Spinal cord (tissue), 10 donors: ENCODE measurements at places on chromosomes 16 and 17.

DNA sequence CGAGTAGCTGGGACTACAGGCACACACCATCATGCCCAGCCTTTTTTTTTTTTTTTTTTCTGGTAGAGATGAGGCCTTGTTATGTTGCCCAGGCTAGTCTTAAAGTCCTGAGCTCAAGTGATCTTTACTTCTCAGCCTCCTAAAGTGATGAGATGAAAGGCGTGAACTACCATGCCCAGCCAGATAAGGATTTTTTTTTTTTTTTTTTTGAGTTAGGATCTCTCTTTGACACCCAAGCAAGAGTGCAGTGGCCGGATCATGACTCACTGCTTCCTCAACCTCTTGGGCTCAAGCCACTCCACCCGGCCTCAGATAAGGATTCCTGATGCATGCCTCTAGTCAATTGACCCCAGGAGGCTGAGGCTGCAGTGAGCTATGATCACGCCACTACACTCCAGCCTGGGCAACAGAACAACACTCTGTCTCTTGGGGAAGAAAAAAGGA lies 11.2 kb upstream of the PLEKHG4 start:
- no peak for DNase-seq

GRCh38 chr17:38341035-38341721 lies 2.6 kb downstream of the GPR179 start:
- DNase-seq = peak; percentile 49

GRCh38 chr16:53291757-53292392 lies 142.4 kb upstream of the RBL2 start:
- DNase-seq = no peak

DNA sequence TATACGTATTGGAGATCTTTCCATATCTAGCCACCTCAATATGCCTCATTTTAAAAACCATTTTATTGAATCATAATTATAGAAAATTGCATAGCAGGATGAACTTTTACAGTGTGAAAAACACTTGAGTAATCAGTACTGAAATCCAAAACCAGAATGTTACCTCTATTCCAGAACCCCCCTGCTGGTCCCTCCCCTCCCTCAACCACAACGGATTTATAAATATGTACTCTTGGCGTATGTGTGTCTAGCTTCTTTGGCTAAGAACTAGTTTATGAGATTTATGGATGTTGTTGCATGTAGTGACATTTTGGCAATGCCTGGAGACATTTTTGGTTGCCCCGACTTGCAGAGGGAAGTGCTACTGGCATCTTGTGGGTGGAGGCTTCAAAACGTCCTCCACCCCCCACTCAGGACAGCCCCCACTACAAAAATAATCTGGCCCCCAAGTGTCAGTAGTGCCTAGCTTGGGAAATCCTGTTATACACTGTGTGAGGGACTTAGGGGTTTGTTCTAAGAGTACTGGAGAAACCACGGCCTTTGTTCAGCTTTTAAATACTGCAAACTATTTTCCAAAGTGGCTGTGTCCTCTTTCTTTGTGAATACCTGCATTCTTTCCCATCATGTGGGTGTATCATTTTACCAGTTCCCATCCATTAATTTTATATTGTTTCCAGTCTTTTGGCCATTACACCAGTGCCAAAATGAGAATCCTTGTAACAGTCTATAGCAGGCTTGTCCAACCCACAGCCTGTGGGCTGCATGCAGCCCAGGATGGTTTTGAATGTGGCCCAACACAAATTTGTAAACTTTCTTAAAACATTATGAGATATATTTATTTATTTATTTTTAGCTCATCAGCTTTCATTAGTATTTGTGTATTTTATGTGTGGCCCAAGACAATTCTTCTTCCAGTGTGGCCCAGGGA lies 23.7 kb downstream of the ITPRIPL2 start:
- no peak for DNase-seq

- no peak for DNase-seq
Observed at GRCh38 chr17:47797797-47798196, 23.8 kb downstream of the OSBPL7 start.

DNA sequence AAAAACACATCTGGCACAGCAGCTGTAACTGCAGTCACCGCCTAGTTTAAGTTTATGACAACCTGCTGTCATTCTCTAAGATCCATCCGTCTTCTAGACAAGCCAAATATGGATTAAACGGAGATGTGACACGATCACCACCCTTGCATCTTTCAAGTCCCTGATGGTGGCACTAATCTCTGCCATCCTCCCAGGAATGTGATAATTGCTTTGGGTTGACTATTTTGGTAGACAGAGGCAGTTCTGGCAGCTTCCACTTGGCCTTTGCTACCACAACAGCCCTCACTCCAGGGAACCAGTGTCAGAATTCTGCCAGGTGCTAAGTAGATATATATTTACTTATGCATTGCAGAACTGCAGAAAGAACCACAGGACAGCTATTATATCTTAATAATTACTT lies 81.3 kb downstream of the ADCY9 start:
- DNase-seq = no peak

GRCh38 chr16:15521390-15521757 lies 87.0 kb downstream of the BMERB1 start:
- DNase-seq = no peak

GRCh38 chr17:28925912-28926365 lies 23.1 kb upstream of the DHRS13 start:
- DNase-seq = no peak

GRCh38 chr17:63356337-63356757 lies 89.8 kb downstream of the CYB561 start:
- DNase-seq = no peak

GRCh38 chr17:69447726-69448125 lies 33.2 kb downstream of the MAP2K6 start:
- DNase-seq = no peak

DNA sequence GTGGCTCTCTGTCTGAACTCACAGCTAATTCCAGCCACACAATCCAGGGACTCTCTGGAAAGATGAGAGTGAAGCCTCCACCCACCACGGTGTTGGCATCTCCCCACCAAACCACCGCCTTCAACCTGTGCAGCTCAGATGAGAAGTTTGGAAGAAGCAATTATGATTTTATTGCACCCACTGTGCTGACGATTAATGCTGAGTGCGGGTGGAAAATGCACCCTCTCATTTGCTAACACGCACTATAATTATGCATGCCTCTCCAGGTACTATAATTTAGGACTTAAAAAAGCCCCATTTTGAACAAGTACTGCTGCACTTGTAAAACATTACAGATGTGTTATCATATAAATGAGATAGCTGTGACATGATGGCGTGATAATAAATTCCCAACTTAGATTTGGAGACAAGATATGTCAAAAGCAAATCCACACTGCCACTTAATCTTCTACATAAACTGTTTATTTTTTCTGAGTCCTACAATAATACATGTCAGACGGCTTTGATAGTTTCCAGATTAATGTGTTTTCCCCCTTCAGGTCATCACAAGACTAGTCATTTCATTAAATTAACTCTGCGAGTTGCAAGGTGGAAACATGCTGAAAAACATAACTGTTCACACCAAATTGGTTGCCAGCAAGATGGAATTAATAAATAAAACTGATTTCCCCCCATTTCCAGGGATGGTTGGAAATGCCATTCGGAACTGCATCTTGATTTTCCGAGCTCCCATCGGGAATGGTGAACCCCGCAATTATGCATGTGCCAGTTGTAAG lies 466.5 kb upstream of the MAF start:
- DNase-seq = no peak

GRCh38 chr16:66578651-66579531 lies at the start of gene CMTM2:
TSS of gene CMTM2 (plus strand) at chr16:66579463. CDS start at chr16:66579608, 145 bp downstream.
- DNase-seq = peak; percentile 65

DNA sequence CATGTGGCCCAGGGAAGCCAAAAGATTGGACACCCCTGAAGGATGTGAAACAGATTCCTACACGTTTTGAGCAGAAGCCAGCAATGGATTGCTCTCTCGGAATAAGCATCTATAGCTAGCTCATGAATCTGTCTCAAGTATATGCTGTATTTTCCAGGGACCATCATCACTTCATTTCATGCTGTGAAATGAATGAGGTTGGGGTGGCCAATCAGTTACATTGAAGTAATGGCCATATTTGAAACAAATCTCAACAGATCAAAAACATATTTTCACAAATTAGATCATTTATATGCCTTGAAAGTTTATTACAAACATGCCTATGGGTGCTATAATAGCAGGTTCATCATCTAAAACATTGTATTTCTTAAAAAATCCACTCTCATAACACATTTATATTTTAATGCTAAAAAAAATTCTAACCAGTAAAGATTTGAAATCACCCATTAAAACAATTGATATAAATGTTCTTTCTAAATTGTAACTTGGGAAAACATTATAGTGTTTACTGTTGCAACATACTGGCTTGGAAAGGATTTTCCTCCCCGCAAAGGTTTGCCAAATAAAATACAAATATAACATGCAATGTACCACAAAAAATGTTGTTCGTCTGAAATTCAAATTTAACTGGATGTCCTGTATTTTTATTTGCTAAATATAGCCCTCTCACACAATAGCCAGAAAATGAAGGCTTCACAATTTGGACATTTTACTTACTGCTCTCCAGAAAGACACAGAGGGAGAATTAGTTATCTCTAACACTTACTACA lies 743.6 kb downstream of the KCNJ2 start:
- no peak for DNase-seq

- DNase-seq = peak; percentile 78
Observed at GRCh38 chr17:67157732-67158639, 87.0 kb downstream of the HELZ start.
